ENCODE measurements at places on chromosomes 1 and 21. TPM values are rescaled to one million over a fixed set of nuclear protein-coding genes. Genes with fewer than 3 reads are reported as not detected.

The COL24A1 gene
- total RNA-seq = 2.4 TPM

The LRRC42 gene
- total RNA-seq = 22.1 TPM

The LHX8 gene
- total RNA-seq = not detected

The ELAPOR1 gene
- not detected for total RNA-seq

The PRAMEF17 gene
- total RNA-seq = not detected

The KISS1 gene
- total RNA-seq = not detected

DNA sequence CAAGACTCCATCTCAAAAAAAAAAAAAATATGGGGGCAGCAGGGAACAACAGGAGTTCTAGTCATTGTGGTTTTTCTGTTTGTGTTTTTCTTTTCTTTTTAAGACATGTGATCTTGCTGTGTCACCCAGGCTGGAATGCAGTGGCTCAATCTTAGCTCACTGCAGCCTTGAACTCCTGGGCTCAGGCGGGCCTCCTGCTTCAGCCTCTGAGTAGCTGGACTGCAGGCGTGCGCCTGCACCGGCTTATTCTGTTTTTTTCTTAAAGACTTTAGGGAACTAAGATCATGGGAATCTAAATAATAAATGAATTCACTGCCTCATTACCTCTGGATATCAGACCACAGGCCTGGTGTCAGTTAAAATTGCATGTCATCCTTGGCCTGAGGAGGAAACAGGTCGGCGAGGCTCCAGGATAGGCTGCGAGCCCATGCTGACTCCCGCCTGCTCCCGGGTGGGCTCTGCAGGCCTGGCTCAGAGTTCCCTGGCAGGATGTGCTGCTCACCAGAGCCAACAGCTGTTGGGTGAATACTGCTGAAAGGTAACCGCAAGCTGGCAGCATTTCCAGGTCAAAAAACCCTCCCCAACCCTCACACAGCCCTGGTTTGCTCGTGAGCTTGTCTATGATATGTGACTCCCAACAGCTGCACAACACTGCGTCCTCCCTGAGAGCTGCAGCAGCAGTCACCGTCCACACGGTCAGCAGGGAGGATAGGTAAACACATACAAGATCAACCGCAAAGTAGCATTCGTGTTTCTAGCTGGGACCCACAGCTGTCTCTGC, 58.1 kb downstream of the SCCPDH start:
- peak; percentile 7 for DNase-seq

DNA sequence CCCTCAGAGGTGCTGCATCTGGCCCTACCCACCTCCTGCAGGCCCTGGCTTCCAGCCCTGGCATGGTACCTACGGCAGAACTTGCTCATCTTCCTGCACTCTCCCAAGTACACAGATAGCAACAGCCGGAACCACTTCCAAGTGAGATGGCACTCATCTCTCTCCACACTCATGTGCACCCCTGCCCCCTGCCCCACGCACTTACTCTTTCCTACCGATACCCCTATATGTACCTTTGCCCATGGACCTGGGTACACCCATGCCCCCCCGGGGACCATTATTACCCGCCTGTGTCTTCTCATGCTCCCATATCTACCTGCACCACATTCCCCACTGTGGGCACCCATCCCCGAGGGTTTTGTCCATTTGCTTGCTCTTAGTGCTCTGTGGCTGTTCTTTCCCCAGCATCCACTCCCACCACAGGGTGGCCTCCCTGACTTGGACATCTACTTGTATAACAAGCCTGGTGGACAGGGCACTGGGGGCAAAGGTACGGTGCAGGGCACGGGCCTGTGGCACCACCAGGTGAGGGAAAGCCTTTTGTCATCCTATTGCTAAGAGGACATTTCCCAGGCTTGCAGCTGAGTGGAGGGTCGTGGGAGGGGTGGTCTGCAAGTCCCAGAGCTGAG, 14.7 kb downstream of the HYI start:
- no peak for DNase-seq

GRCh38 chr1:224564454-224565084, 51.5 kb upstream of the CNIH3 start:
- no peak for DNase-seq

DNA sequence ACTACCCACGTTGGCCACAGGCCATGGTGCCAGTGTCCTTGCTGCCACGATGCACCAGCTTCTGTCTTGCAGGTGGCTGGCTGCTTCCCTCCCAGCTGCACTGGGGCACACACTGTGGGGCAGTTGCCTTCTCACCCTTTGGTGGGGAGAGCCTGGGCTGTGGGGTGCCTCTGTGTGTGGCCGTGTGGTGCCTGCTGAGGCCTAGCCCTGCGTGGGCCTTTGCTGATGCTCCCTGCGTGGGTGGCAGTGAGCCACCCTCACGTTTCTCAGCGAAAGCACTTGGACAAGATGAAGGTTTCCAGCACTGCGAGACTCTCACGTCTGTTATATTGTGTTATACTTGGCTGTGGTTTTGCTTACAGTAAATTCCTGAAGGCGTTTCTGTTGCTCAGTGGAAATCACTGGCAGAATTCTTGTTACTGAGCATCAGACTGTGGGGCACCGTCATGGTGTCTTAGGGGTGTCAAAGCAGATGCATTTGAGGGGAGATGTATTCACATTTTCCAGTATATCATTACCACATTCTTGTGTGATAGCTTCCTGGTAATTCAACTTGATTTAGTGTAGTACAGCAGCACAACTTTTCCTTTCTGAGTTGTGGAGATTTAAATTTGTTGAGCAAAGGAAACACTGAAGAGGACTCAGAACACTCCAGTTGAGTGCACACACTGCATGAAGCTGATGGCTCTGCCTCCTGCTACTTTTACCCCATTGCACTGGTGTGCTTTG, 124.7 kb downstream of the PCBP3 start:
- DNase-seq = no peak

GRCh38 chr1:32250893-32251716, at the start of gene LCK:
LCK (plus strand) TSS chr1:32251265; CDS start chr1:32274330, 23,065 bp downstream.
- DNase-seq = no peak

DNA sequence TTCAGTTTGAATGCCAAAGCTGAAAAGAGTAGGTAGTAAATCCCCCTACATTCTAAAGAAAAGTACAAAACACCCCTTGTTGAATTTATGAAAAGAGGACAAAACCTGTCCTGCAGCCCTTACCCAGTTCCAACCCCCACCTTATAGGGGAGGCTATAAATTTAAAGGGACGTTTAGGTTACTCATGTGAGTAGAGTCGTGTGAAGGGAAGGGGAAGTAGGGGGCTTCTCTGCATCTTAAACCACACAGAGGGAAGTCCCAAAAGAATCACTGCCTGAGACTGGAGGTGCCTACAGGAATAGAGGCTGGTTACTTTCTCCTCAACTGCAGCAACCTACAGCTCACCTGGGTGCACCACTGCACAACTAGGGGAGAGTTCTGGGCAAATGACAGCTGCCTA, 36.7 kb upstream of the KIRREL1 start:
- DNase-seq = no peak

DNA sequence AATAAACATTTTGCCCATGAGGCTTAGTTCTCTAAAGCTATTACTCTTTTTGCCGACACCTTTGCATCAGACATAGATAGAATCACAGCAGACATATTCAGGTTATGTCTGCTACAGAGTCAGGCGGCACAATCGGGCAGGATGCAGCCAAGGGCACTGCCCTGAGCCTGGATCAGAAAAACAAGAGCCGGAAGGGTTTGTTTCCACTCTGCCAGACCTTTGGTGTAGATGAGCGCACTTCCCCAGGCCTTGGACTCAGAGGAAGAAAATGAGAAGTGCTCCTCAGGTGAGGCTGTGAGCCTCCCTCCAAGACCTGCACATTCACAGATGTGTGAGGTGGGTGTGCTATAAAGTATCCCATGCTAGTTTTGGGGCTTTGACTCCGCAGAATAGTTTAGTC, 43.7 kb downstream of the GNG12 start:
- DNase-seq = no peak

DNA sequence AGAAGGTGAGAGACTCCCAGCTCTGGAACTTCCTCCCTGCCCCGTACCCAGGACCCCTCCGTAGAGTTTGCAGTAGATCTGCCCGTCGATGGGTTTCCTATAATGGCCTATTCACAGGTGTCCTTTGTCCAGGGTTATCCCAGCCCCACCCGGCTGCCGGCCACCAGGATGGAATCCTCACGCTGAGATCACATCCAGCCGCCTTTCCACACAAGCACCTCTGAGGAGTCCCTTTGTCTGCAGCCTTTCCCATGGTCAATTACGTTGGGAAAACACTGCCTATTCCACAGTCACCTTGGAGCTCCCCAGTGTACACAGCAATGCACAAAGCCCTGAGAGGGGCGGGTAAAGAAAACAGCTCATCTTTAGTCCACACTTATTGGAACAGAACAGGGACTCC, 190.0 kb upstream of the EDN2 start:
- DNase-seq = no peak

GRCh38 chr21:28671549-28672195, 321.0 kb downstream of the LTN1 start:
- DNase-seq = no peak

GRCh38 chr1:147549526-147549925, 8.2 kb downstream of the BCL9 start:
- no peak for DNase-seq

GRCh38 chr1:90836345-90836679, 119.2 kb upstream of the BARHL2 start:
- DNase-seq = no peak

DNA sequence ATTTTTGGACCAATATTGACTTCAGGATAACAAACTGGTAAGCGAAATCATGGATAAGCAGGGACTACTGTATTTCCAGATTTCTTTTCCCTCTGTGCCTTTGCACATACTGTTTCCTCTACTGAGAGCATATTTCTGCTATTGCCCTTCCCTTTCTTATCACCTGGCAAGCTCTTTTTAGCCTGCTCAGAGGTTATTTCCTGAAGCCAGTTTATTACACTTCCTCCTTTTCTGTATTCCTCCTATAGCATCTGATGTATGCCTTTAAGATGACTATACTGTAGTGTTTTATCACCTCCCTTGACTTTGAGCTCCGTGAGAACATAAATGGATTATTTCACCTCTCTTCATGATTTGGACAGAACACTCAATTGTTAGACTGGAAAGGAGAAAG, 49.0 kb downstream of the MAGI3 start:
- no peak for DNase-seq

DNA sequence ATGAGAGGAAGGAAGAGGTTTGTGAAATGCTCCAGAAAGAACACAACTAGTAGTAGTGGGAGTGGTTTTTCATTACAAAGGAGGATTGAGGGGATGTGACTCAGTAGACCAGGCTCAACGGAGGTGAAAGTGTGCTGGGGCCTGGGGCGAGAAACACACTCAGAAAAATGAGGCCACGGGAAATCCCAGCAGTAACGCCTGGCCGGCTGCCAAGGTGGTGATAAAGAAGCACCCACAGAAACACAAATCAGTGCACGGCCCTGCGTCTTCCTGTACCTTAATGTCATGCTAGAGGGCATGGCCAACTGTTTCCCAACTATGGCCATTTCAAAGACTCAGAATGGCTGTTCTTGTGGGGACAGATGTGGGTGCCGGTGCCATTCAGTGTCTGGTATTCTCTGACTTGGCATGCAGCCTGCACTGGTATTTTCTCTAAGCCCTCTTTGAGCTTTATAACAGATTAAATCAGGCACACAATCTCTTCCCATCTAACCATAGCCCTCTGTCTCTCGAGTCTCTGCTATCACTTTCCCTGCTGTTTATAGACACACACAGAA, 38.2 kb downstream of the URB2 start:
- DNase-seq = peak; percentile 69

DNA sequence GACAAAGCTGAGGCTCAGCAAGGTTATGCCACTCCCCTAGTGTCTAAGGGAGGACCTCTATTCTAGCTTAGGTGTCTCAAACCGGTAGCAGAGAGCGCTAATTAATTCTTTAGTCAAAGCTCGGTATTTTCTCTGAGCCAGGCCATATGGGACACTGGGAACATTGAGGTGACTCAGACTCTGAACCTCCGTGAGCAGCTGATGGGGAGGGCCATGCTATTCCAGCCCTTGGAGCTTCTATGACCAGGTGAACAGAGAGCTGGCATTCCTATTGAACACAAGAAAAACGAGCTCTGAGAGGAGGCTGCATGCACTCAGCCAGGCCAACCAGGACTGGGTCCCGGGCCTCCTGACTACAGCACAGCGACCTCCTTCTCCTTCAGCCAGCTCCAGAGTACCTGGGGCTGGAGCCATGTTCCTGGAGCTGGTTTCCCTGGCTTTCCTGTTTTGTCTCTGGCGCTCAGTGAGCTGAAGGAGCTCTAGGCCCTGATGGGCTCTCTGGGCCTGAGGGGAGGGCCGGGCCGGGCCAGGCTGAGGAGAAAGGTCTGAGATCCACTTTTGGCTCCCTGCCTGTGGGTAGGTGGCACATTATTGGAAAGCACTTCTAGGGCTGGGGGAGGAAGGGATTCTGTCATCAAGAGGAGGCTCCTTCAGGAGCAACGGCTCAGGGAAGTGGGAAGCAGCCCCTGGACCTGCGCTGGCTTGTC, 37.0 kb downstream of the SLC9A1 start:
- DNase-seq = no peak

DNA sequence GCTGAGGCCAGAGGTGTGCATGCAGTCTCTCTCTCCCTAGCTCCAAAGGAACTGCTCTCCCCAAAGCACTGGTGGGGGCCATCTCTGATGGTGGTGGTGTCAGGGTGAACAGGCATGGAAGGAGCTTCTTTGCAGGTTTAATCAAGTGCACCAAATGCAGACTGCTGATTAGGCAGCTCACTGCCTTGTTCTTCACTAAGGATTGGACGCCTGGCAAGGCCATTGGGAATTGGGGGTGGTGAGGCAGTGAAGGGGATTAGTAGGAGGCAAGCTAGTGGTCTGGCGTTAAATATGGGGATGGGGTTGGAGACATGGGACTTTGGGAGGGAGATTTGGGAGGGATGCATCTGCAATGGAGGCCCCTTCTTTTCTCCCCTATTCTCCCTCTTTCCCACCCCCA, 1.5 kb downstream of the CACNA1E start:
- DNase-seq = no peak

DNA sequence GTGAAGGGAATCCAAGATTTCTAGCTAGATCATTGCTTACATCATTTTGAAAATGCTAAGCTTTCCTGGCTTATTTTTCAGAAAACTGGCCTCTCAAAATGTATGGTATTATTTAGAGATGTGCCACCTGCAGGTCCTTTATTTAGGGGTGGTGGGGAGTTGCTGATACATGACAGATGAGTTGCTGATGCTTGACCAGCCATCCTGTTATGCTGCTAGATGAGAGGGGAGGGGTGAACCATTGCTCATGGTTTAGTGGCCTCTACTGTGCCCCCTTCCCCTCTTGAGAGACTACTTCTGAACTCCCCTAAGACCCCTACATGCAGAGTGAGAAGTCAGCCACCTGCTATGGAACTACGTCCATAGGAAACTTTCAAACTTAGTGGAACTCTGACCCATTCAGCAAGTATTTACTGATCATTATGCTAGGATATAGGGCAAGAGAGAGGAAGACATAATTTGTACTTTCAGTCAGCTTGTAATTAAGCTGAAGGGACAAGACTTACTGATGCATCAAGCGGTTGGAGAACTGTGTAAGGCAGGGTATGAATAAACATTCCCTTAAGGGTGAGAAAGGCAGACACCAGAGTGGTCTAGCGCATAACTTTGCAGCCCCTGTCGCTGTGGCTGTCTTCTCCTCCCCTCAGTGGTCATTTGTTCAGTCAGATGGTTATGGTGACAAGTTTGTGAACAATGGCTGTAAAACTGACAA, 34.6 kb downstream of the SLAMF6 start:
- peak; percentile 37 for DNase-seq

- DNase-seq = no peak
Observed at GRCh38 chr1:239537795-239538194, 151.4 kb downstream of the CHRM3 start.

- no peak for DNase-seq
Observed at GRCh38 chr1:227403535-227403934, 85.2 kb upstream of the CDC42BPA start.
